ENCODE measurements at places on chromosomes 3 and 15.

- no peak for DNase-seq
Observed at GRCh38 chr3:45056608-45057301, 30.7 kb downstream of the CLEC3B start.

- DNase-seq = no peak
Observed at GRCh38 chr15:22869856-22870255, 31.4 kb downstream of the NIPA2 start.

DNA sequence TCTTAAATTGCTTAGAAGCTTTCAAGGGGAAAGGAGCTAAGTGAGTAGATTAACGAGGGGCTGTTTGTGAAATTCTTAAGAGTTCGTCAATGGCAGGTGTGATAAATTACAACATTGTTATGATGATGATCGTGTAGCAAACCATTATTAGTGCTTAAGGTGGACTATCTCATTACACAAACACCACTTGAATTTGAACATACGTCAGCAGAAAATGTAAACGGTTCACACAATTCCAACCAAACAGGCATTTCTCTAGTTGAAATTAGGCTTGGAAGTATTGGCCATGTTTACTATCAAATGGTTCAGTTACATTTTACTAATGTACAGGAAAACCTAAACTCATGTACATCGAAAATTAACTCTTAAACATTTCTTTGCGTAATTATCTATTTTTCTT is 102.8 kb downstream of the PYDC2 start:
- DNase-seq = no peak

- no peak for DNase-seq
Observed at GRCh38 chr3:115706311-115706829, 83.1 kb downstream of the GAP43 start.

- no peak for DNase-seq
Observed at GRCh38 chr3:157499342-157499963, 3.8 kb downstream of the VEPH1 start.

- no peak for DNase-seq
Observed at GRCh38 chr15:35379972-35380371, 166.0 kb downstream of the DPH6 start.

GRCh38 chr3:113018536-113019181 is 27.9 kb downstream of the GTPBP8 start:
- no peak for DNase-seq

DNA sequence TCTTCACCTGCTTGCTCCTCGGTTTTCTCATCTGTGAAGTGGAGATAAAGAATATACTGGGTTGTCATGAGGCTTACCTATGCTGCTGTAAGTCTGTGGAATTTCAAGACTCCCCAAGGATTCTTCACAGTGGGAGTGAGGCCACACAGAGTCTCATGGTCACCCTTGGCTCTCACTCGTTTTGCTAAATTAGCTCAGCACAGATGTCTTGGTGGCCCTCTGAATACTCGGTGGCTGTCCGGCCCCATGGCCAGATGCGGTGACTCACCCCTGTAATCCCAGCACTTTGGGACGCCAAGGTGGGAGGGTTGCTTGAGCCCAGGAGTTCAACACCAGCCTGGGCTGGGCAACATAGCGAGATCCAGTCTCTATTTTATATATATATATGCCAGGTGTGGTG is 5.0 kb upstream of the CHCHD6 start:
- no peak for DNase-seq

- no peak for DNase-seq
Observed at GRCh38 chr3:139006051-139006716, at the start of gene PRR23A. PRR23A (minus strand) TSS chr3:139006268; CDS start chr3:139006268, 0 bp downstream.

GRCh38 chr15:96535148-96535547 is 204.6 kb downstream of the NR2F2 start:
- DNase-seq = no peak

GRCh38 chr3:184282941-184283340 is 7.1 kb downstream of the ECE2 start:
- no peak for DNase-seq

DNA sequence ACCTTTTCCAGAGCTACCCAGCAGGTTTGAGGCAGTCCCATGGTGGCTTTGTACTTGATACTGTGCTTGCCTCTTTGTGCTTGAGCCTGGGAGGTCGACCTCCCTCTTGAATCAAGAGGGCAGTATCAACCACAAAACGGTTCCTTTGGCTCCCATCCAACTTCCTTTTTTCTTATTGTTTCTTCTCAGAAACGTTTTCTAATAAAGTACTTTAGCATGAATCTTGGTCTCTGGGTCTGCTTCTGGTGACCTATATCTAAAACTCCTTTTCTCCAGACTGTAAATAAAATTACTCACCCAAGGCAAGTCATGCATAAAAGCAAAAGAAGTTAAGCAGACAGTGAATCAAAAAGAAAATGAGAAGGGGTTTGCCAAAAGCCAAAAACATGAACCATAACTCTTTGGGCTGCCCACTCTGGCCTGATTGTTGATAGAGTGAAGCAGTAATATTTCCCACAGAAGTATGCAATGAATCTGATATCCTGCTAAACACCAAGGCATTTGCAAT is 112.2 kb upstream of the SLC4A7 start:
- no peak for DNase-seq

- DNase-seq = no peak
Observed at GRCh38 chr3:53482227-53482626, 12.2 kb upstream of the CACNA1D start.

DNA sequence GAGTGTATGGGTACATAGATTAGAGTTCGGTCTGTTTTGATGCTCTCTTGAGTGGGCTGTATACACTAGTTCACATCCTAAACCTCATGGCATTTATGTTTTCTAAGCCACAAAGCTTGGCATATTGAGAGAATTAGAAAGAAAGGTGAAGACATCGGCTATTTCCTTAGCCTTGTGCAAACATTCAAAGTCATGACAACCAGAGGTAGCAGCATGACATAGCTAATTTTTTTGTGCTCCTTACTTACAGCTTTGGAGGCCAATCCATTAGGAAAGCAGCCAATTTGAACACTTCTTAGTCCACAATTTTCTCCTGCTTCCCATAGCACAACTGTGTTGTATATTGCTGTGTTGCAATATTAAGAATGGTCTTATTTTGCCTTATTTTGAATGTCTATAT is 21.5 kb upstream of the AADAC start:
- no peak for DNase-seq

DNA sequence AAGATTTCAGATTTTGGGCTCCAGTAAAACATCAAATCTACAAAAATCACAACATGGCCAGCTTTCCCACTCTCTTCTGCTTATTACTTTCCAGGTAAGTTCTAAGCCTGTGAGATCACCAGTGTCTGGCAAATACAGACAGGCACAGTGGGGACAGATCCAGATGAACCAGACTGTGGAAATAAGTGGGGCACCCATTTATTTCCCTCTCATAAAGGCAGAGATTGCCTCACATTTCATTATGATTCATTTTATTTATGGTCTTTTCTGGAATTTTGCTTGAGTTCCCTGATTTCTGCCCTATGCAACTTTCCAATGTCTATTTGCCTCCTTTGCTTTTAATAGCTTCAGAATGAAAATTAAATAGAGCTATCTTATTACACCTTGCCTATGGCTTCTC is 66.8 kb downstream of the GREM1 start:
- DNase-seq = no peak

GRCh38 chr3:24545887-24546286 is 51.2 kb upstream of the THRB start:
- DNase-seq = no peak

DNA sequence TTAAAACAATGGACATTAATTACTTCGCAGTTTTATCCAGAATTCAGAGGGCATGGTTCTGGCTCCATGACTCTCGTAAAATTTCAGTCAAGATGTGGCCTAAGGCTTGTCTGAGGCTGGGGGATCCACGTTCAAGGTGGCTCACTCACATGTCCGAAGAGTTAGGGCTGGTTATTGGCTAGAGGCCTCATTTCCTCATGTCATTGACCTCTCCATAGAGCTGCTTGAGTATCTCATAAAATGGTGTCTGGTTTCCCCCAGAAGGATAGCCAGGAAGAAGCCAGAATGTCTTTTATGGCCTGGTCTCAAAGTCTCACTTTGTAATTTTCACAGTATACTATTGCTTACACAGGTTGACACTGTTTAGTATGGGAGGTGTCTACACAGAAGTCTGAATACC is 67.3 kb upstream of the DCBLD2 start:
- DNase-seq = no peak

DNA sequence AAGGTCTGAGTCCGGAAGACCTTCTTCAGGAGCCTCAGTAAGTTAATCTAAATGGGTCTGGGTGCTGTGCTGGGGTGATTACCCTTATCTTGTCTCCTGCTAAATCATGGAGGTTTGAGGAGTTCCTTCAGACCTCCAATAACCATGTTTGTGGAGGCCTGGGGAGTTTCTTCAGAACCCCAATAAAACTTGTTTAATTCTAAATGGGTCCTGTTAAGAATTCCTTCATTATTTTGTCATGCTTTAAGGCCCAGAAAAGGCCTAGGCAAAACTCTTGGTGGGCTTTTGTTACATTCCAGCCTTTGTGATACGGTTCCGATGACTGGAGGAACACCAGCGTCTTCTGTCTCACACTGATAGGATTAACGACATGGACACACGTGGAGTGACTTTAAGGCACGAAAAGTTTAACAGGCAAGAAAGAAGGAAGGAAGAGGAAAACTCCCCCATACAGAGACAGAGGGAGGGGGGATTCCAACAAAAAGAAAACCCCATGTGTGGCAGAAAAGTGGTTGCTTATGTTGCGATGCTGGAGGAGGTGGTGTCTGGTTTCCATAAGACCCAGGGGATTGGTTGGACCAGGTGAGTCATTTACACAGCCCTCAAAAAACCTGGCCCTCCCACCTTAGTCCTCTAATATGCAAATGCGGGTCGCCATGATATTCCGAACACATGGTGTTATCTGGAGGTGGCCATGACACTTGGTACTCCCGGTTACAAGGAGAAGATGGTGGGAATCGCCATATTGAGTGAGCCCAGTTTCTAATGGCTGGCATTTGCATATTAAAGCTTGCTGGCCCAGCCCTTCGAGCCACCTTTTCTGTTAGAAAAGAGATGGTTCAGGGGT is 72.6 kb upstream of the MFGE8 start:
- DNase-seq = no peak

GRCh38 chr3:33173103-33173502 is 45.5 kb downstream of the SUSD5 start:
- no peak for DNase-seq

GRCh38 chr3:22364851-22365250 is 613.8 kb upstream of the ZNF385D start:
- DNase-seq = no peak

DNA sequence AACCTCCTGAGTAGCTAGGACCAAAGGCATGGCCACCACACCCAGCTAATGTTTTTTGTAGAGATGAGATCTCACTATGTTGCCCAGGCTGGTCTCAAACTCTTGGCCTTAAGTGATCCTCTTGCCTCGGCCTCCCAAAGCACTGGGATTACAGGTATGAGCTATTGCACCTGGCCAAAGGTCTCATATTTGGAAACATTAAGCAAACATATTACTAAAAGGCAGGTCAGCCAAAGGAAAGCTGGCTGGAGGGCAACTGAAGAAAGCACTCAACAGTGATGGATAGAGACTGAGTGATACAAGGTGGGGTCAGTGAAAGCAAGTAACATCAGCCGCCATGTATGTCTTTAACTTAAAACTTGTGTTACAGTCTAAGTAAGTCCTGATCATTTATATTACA is 57.5 kb downstream of the TBC1D2B start:
- DNase-seq = no peak

DNA sequence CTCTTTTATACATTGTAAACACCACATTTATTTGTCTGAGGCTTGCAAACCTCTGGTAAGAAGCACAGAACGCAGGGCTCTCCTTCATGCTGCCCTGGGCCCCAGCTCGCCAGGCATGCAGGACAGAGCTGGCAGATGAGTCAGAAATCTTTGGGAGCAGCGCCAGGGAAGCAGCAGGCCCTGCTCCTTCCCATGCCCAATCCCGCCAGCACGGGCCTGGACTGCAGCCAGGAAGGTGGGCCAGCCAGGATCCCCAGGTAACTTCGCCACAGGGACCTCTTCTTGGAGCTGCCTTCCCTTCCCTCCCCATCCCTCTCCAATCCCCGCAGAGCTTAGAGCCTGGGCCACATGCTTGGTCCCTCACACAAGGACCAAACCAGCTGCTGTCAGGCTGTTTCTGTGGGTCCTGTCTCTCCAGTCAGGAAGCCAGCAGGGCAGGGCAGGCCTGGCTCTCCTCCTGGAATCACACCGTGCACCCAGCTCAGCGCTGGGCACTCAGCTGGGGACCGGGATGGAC is 8.8 kb downstream of the STOML1 start:
- DNase-seq = no peak

DNA sequence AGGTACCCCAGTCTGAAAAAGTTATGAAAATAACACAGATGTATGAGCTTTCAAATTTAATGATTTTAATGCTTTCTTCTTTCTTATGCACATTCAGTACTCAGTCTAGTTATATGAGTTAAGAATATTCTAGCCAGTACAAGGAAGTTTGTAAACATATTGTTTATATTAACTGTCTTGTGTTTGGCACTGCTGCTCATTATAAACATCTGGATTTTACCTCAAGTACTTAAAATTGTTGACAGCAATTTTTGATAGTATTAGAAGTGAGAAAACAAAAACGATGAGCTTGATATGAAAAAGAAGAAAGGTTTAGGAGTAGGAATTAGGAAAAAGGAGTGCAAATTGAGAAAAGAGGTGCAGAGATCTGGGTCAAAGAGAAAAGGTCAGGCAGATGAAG is 293.3 kb downstream of the C3orf38 start:
- no peak for DNase-seq

GRCh38 chr3:38479431-38480092 is 16.6 kb upstream of the EXOG start:
- DNase-seq = peak; percentile 10

DNA sequence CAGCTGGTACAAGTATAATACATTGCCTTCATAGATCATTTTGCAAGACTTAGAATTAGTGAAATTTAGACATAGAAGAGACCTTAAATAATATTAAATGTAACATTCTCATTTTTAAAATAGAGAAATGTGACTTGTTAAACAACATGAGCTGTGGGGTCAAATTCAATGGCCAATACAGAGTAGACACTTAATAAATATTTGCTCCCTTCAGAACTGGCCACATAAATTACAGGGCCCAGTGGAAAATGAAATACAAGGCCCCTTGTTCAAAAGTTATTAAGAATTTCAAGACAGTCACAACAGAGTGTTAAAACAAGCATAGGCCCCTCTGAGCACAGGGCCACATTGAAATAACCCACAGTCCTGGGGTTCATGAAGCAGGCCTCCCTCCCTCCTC is 58.1 kb upstream of the PHLDB2 start:
- DNase-seq = no peak

GRCh38 chr3:134106580-134106979 is 76.9 kb upstream of the SLCO2A1 start:
- DNase-seq = no peak

GRCh38 chr3:155778462-155778861 is 27.6 kb downstream of the C3orf33 start:
- no peak for DNase-seq

DNA sequence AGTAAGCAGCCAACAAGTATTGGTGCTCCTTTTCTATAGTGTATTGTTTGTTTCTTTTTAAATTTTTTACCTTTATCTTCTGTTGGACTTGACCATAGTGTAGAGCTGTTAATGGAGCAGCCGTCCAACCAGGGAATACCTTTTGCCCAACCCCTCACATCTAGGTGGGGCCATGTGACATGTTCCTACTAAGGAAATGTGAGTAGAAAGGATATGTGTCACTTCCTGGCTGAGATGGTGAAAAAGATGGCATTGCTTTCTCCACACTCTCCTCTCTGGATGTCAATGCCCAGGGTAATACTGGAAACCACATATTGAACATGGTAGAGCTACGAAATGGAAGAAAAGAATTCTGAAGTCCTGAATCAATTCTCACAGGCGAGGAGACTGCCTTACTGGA is 218.8 kb downstream of the TBL1XR1 start:
- DNase-seq = no peak

Data from stimulated activated CD8-positive, alpha-beta memory T cell treated with anti-CD3 and anti-CD28 coated beads, Interleukin-2, amount 100 ng/mL, for 1 hour (primary cell).